ENCODE measurements at places on chromosomes 13 and 19. TPM values are rescaled to one million over a fixed set of nuclear protein-coding genes. Genes with fewer than 3 reads are reported as not detected.

TINCR gene
- not detected for total RNA-seq

TMEM255B gene
- total RNA-seq, result 5.1 TPM

SRRM5 gene
- 0.34 TPM for total RNA-seq

PRSS57 gene
- total RNA-seq, result not detected

FAM124A gene
- total RNA-seq, result 1.1 TPM

THSD1 gene
- 5.6 TPM for total RNA-seq

SLITRK6 gene
- total RNA-seq, result not detected

PEG3 gene
- total RNA-seq, result 1.9 TPM

UHRF1 gene
- total RNA-seq, result 0.17 TPM

PABPC3 gene
- not detected for total RNA-seq

MYDGF gene
- 24.0 TPM for total RNA-seq

GRIK5 gene
- 0.88 TPM for total RNA-seq

CYP4F8 gene
- not detected for total RNA-seq

ERICH6B gene
- total RNA-seq, result not detected

FCHO1 gene
- total RNA-seq, result 0.66 TPM

ACTN4 gene
- total RNA-seq, result 127 TPM

IZUMO4 gene
- 0.89 TPM for total RNA-seq

USHBP1 gene
- total RNA-seq, result 3.6 TPM

ZNF613 gene
- 2.4 TPM for total RNA-seq

CABP5 gene
- total RNA-seq, result 0.18 TPM

ZFR2 gene
- total RNA-seq, result not detected

MEF2B gene
- 0.61 TPM for total RNA-seq

CYP2F1 gene
- total RNA-seq, result not detected

OLFM2 gene
- 0.48 TPM for total RNA-seq

SERPINE3 gene
- total RNA-seq, result not detected

OR7D2 gene
- not detected for total RNA-seq

CDC42EP5 gene
- total RNA-seq, result 5.4 TPM

KLK3 gene
- total RNA-seq, result not detected

CD177 gene
- 0.16 TPM for total RNA-seq

PIN1 gene
- 49.6 TPM for total RNA-seq

FBN3 gene
- total RNA-seq, result not detected

ZNF579 gene
- total RNA-seq, result 27.6 TPM

CHST8 gene
- 0.60 TPM for total RNA-seq

ADGRE2 gene
- 0.56 TPM for total RNA-seq

KLK8 gene
- total RNA-seq, result not detected

KLF1 gene
- total RNA-seq, result 0.34 TPM

PLVAP gene
- total RNA-seq, result 16.2 TPM

MAMSTR gene
- 7.9 TPM for total RNA-seq

ZNF587B gene
- 3.9 TPM for total RNA-seq

Measured in psoas muscle (tissue), 8 donors.